ENCODE measurements at places on chromosomes 4 and X.

- H3K27me3 ChIP-seq: no peaks in the 10 kb centered on the region
- no peak for ATAC-seq
- no peak overlapping the region for H3K4me3 ChIP-seq
- no peaks in the 10 kb centered on the region for H3K36me3 ChIP-seq
- H3K27ac ChIP-seq: no peak overlapping the region
- H3K4me1 ChIP-seq: no peaks in the 10 kb centered on the region
Observed at GRCh38 chrX:1717373-1717772, 102.5 kb downstream of the ASMT start.

DNA sequence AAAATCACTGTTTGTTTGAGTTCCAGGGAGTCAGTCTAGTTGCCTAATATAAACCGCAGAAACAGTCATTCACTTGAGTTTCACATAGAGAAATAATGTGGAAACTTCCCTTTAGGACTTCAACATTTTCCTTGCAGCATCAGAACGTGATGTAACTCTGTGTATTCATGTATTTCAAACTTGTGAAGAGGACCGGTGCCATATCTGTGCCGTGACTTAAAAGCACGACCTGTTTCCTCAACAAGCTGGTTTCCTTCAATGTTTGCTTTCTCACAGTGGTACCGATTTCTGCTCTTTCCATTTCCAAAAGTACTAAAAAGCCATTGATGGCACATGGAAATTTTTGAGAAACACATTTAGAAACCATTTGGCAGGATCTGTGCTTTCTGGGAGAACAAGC is 166.6 kb upstream of the RAPGEF2 start:
- ATAC-seq: no peak
- no peaks in the 10 kb centered on the region for H3K27me3 ChIP-seq
- no peaks in the 10 kb centered on the region for H3K36me3 ChIP-seq

GRCh38 chrX:17431171-17431570 is 56.2 kb downstream of the NHS start:
- H3K4me3 ChIP-seq: no peak overlapping the region
- no peak overlapping the region for H3K27ac ChIP-seq
- no peaks in the 10 kb centered on the region for H3K36me3 ChIP-seq
- no peaks in the 10 kb centered on the region for H3K27me3 ChIP-seq

DNA sequence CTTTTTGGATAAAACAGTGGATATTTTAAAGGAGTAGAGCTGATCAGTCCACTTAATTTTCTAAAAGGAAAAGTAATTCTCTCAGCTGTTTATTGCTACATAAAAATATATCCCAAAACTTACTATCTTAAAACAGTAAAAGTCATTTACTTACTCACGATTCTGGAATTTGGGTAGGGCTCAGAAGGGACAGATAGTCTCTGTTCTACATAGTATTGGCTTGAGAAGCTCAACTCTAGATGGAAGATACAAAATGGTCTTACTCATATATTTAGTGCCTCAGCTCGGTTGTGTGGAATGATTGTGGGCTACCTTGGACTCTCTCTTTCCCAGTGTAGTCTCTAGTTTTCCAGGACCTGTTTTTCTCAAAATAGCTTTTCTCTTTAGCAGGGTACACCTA is 691.5 kb upstream of the POU3F4 start:
- H3K4me1 ChIP-seq: no peaks in the 10 kb centered on the region
- no peak for ATAC-seq
- no peak overlapping the region for H3K27ac ChIP-seq
- H3K27me3 ChIP-seq: no peaks in the 10 kb centered on the region

DNA sequence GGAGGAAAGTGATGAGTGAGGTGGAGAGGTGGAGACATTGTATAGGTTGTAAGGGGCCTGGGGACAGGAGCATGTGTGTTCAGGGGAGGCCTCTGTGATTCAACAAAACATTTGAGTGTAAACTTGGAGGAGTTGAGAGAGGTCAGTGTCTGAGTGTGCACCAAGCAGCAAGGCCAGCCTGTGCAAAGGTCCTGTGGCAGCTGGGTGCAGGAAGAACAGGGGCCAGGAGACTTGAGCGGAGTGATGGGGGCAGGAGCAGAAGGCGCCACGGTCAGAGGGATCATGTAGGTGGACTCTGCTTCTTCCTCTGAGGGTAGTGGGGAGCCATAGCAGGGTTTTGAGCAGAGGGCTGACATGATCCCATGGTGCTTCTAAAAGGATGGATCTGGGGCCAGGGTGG is 9.6 kb upstream of the PSAPL1 start:
- H3K36me3 ChIP-seq: no peaks in the 10 kb centered on the region
- no peak for ATAC-seq
- no peaks in the 10 kb centered on the region for H3K4me1 ChIP-seq
- no peak overlapping the region for H3K27ac ChIP-seq

All from activated T-helper 17 cell treated with anti-CD3 and anti-CD28 coated beads, Interleukin-2, amount 50 U/mL, for 72 hours (primary cell).